ENCODE measurements at places on chromosomes 3 and 15.

DNA sequence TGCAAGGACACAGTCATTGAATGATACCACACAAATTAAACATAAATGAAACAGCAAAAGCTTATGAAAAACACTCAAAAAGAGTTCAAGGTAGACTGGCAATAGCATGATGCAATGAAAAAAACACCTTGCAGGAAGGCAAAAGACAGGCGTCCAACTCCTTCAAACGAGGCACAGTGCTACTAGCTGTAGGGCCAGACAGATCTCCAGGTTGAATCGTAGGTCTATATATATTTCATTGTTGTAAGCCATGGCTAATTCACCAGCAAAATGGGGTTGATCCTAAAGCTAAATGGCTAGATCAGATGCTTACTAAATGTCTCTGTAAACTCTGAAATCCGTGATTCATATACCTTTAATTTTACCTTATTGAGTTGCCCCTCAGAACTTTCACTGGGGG is 94.2 kb downstream of the THRB start:
- no peak for DNase-seq

- no peak for DNase-seq
Measured at GRCh38 chr3:67601919-67602608, 52.3 kb downstream of the SUCLG2 start.

DNA sequence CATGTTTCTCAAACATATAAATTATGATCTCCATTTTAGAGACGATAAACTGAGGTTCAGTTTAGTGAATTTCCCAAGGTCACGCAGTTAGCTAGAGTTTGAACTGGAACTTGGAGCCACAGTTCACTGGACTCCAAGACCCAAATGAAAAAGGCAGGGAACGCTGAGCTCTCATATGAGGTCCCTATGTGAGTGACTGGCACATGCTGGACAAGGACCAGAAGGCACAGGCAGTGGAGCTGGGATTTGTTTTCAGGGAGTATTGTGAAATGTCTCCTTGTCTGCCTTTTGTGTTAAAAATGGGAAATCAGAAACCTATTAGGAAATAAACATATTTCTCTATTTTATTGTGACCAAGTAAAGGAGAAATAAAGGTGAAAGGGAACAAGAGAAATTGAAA is 63.5 kb downstream of the MESD start:
- DNase-seq: no peak

DNA sequence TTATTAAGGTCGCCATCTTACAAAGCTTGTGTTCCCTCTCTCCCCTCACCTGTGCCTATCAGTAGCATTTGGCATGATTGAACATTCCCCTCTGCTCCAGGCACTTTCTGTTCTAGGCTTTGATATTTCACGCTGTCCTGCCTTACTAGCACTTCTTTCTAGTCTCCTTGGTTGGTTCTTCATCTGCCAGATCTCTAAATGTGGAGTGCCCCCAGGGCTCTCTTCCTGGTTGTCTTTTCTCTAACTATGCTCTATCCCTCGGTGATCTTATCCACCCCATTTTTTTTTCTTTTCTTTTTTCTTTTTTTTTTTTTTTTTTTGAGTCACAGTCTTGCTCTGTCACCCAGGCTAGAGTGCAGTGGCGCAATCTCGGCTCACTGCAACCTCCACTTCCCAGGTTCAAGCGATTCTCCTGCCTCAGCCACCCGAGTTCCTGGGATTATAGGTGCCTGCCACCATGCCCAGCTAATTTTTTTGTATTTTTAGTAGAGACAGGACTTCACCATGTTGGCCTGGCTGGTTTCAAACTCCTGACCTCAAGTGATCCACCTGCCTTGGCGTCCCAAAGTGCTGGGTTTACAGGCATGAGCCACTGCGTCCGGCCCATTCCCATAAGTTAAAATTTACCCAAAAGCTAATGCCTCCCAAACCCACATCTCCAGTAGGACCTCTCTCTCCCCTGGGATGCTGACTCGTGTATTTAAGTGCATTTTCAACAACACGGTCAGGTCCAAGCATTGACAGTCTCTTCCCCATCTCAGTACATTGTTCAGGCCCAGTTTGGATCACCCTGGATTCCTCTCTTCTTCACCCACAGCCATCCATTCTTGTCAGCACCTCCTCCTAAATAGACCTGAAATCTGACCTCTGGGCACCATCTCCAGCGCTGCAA is 5.2 kb downstream of the NUSAP1 start:
- DNase-seq: no peak

- no peak for DNase-seq
Measured at GRCh38 chr15:50044904-50045303, 74.1 kb downstream of the ATP8B4 start.

- no peak for DNase-seq
Measured at GRCh38 chr15:88979674-88980073, 66.5 kb upstream of the MFGE8 start.

DNA sequence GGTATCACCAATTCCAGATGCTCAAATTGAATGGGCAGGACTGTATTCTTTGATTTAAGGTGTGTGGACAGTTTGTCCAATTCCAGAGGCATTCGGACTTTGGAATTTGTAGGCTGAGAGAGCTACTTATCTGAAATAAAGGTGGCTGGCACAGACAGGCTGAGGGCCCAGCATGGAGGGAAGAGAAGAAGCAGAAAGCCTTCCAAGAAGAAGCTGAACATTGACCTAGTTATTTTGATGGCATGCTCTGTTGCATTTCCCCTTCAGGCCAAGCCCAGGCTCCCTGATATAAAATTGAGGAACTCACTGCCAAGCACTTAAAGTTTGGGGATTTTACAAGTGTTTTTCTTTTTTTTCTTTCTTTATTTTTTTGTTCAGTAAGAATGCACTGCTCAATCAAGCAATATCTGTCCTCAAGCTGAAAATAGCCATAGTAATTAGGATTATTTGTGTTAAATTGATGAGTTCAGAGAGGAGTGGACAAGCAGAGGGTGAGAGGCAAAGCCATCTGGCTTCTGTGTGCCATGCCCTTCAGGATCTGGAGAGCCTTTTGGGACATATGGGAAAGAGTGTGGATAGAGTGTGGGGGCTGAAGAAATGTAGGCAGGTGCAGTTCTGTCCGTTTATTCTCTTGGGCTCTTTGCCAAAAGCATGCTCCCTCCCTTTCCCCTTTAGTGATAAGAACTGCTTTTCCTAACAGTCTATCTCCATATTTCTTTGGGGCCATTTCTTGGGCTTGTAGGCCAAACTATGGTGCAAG is 148.9 kb downstream of the OXSM start:
- DNase-seq: no peak

DNA sequence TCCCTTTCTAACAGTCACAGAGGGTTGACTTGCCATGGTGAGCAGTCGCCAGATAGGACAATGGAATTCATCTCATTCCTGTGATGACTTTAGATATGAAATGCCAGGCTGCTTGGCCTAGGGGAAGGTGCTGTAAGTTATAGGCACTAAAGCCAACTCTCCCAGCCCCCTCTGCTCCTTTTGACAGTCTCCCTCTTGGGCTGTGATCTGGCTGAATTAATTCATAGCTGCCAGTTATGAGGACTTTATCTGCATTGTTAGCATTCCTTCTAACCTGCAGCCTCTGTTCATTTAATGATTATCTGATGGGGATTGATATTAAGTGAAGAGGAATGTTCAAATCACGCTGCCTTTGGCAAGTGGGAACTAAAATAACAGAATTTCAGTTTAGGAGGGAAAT is 427.1 kb upstream of the RASGRP1 start:
- no peak for DNase-seq

DNA sequence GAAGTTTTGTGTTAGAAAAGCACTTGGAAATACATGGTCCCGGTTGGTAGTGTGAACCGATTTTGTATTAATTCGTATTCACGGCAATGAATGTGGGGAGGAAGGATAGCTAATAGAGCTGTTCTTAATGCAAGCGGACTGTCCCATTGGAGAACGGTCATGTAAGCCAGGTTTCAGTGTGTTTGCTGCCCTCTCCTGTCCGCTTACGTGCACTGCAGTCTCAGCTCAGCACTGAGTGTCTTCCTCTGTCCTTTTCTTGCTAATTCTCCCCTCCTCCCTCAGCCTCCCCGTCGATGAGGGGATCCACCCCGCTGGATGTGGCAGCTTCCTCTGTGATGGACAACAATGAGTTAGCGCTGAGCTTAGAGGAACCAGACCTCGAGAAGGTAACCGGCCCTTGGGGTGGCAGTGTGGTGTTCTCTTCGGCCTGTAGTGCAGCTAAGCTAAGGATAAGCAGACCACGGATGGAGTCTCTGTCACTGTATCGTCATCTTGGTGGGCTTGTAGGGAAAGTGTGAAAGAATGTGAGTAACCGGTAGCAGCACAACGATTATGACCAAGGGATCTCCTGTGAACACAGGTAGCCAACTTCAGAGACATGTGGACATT is 267.5 kb upstream of the CHRM5 start:
- DNase-seq: peak; percentile 57

GRCh38 chr15:63264688-63265293 is 12.6 kb upstream of the APH1B start:
- no peak for DNase-seq

GRCh38 chr15:69074001-69074842 is 59.7 kb downstream of the NOX5 start:
- no peak for DNase-seq

DNA sequence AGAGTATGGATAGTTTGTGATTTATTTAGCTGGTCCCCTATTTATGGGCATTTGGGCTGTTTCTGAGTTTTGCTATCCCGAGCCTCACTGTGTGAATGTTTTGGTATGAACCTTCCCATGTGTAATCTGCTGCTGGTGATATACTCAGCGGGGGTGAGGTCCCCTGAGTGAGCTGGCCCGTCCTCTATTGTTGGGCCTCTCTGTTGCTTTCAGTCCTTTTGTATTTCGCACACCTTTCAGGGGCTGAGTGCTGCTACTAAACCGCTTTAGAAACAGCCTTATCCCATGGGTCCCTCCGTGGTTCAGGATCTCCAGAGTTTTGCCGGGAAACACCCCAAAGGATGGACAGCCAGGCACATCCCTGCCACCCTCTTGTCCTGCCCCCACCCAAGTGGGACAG is 94.5 kb downstream of the WNT7A start:
- DNase-seq: no peak

DNA sequence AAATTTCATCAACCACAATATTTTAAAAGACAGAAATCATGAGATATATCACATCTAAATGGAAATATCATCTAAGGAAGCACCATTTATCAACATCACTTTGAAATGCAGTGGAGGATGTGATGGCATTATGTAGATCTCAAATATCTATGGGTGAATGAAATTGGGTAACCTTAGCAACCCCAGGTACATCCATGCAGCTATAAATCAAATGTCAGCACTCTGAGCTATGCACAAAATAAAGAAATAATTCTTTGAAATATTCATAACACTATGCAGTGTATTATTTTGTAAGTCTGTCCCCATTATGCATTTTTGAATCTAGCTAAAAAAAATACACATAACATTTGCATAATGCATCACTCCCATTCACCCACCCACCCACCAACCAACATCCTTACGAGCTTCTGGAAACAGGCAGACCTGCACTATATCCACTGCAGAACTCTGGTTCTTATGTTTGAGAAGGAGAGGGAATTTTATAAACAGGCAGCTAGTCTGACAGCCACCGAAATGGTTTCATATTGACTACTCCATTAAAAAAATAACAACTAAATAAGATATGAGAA is 186.8 kb downstream of the SHOX2 start:
- DNase-seq: no peak

DNA sequence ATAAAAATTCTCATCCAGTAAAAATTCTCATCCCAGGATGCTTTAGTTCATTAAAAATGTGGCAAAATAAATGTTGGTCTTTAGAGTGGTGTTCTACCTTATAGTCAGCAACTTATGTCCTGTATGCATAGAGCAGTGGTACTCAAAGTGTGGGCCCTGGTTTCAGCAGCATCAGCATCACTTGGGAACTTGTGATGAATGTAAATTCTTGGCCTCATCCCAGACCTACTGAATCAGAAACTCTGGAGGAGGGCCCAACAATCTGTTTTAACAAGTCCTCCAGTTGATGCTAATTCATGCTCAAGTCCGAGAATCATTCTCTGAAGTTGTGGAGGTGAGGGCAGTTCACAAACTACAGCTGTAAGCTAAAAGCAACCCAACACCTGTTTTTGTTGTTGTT is 307.3 kb upstream of the SATB1 start:
- DNase-seq: no peak

DNA sequence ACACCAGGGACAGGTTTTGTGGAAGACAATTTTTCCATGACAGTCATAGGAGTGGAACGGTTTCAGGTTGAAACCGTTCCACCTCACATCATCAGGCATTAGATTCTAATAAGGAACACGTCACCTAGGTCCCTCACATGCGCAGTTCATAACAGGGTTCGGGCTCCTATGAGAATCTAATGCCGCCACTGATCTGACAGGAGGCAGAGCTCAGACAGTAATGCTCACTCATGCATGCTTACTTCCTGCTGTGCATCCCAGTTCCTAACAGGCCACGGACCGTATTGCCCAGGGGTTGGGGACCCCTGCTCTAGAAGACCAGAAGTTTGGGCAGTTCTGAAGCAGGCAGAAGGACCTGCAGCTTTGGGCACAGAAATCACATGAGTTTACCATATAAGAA is 61.5 kb downstream of the MYO1E start:
- DNase-seq: no peak

DNA sequence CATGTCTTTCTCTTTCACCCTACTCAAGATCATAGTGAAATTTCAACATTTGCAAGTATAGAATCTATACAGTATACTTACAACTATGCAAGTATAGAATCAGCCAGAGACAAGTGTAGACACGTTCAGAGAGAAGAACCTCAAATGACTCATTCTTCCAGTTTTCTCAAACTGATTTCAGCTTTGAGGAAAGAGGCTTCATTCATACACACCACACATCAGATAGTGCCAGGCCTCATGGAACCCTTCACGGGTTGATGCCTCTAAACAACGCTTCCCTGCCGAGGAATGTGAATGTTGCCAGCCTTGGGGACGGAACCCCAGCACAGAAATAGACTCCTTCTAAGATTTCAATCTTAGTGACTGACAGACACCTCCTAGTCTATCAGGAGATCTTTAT is 135.7 kb downstream of the FOXP1 start:
- no peak for DNase-seq

GRCh38 chr3:133490468-133491351 is 82.8 kb upstream of the CDV3 start:
- DNase-seq: no peak

GRCh38 chr15:66848686-66849392 is 146.8 kb downstream of the SMAD6 start:
- DNase-seq: no peak

DNA sequence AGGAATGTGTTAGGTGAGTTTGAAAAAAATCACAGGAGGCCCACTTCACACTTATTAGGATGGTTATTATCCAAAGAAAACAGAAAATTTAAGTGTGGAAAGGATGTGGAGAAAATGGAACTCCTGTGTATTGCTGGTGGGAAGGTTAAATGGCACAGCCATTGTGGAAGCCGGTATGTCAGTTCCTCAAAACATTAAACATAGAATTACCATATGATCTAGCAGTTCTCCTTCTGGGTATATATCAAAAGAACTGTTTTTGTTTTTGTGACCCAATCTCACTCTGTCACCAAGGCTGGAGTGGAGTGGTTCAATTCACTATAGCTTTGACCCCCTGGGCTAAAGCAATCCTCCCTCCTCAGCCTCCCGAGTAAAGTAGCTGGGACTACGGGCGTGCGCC is 10.4 kb upstream of the ZFYVE19 start:
- no peak for DNase-seq

- no peak for DNase-seq
Measured at GRCh38 chr15:77066971-77067690, 3.8 kb downstream of the TSPAN3 start.

All from putamen (tissue), 1 donor.